ENCODE measurements at places on chromosomes 2 and 18.

- no peak for DNase-seq
These were observed 80.5 kb downstream of the KCNF1 start for GRCh38 chr2:10992023-10992791.

- DNase-seq = no peak
These were observed 56.7 kb downstream of the TNS1 start for GRCh38 chr2:217946051-217946450.

GRCh38 chr2:176130147-176130956, 847 bp downstream of the HOXD8 start:
- DNase-seq = no peak

- DNase-seq = no peak
These were observed 15.8 kb upstream of the VWC2L start for GRCh38 chr2:214395040-214395439.

Data from stimulated activated CD8-positive, alpha-beta memory T cell treated with anti-CD3 and anti-CD28 coated beads, Interleukin-4, amount 100 ng/mL, for 4 hours (primary cell).